ENCODE measurements at places on chromosomes 11 and 22.

DNA sequence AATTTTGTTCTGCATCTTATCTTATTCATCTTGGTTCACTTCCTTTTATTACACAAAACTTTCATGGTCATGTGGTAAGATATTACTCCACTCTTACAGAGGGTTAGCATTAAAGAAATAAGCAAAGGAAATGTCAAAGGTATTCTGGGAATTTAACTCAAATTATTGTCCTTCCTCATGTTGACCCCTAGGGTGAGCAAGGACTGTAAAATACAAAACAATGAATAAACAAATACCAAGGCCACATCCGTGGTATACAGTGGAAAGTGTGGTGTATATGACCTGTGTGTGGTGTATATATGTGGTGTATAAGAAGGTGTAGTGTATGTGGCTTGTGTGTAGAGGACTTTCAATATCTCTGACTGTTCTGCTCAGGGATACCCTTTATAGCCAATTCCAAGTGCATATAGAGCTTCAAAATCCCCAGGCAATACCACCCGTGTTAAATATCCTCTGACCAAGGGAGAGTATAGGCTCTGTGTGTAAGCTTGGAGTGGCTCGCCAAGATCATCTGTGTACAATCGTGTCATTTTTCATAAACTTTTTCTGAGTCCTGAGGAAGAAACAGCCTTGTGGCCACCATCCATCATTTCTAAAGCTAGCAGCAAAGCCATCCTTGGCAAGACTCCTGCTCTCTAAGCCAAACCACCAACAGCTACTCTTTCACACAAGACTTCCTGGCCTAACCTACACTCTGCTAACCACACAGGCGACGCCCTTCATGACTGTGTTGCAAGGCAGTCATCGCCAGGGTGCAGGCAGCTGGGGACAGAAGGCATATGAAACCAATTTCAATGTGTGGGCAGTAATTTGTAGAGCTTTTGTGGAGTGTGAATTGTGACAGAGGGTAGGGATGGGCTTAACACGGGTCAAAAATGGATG is 548.0 kb downstream of the ETS1 start:
- DNase-seq, result peak; percentile 97

- DNase-seq, result no peak
Observed at GRCh38 chr11:123354371-123354975, 75.6 kb upstream of the GRAMD1B start.

- no peak for DNase-seq
Observed at GRCh38 chr11:125320347-125321076, 156.0 kb downstream of the PKNOX2 start.

DNA sequence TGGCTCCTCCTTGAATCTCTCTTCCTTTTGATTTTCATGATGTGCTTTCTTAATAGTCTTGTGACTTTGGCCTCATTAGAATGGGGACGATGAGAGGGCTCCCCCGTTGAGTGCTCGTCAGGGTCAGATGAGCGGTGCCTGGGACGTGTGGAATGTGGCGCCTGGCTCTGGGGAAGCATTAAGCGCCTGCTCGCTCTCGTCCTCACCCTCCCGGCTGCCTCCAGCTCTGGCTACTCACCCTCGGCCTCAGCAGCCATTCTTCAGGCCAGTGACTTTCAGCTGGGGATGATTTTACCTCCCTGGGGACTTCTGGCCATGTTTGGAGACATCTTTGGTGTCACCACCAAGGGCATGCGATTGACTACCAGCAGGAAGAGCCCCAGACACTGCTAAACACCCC is 69.7 kb downstream of the RPS6KA4 start:
- no peak for DNase-seq

GRCh38 chr22:49704345-49705215 is 123.1 kb downstream of the BRD1 start:
- no peak for DNase-seq

GRCh38 chr11:61906522-61906909 is 10.8 kb downstream of the RAB3IL1 start:
- DNase-seq, result no peak

DNA sequence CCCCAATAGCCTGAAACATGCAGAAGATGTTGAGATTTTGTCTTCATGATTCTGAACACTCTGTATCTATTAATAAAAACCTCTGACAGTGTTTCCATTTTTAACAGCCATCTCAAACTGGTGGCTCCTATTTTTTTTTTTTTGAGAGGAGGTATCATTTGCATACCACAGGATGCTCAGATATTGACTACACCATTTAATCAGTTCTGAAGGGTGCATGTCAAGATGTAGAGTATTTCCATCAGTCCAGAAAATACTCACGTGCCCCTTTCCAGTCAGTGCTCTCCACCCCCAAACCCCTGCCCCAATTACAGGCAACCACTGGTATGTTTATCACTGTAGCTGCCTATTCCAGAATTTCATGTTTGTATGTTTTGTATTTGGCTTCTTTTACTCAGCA is 85.3 kb upstream of the SORL1-AS1 start:
- DNase-seq, result no peak

DNA sequence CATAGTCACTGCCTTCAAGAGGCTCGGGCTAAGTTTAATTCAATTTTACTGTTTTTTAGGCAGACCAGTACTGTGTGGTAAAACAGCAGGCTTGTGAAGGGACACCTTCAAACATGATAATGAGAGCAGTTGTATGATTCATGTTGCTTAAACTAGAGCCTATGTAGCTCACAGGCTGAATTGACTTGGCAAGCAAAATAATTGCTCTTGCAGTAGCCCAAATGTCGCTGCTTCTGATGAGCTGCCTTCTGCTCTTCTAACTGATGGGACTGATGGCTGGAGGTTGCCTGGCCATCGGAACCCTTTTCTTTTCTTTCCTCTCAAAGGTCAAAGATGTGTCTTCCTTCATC is 137.6 kb downstream of the MAML2 start:
- peak; percentile 48 for DNase-seq

DNA sequence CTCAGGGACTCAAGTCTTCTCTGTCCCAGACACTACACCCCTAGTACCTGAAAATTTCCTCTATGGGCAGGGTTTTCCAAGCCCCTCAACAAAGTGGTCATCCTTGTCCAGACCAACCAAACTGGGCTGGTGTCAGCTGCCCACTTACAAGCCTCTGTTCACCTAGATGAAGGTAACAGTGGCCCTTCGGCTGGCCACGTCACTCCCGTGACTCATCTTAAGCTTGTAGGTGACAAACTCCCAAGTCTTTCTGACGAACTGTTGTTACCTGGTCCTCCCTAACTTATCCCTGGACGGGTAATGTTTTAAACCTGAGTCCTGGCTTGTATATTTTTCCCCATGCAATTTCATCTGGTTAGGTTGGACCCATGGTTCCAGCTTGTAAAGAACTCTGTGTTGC is 4.7 kb downstream of the CXCR5 start:
- no peak for DNase-seq

- no peak for DNase-seq
Observed at GRCh38 chr11:116614306-116615210, 158.2 kb downstream of the BUD13 start.

DNA sequence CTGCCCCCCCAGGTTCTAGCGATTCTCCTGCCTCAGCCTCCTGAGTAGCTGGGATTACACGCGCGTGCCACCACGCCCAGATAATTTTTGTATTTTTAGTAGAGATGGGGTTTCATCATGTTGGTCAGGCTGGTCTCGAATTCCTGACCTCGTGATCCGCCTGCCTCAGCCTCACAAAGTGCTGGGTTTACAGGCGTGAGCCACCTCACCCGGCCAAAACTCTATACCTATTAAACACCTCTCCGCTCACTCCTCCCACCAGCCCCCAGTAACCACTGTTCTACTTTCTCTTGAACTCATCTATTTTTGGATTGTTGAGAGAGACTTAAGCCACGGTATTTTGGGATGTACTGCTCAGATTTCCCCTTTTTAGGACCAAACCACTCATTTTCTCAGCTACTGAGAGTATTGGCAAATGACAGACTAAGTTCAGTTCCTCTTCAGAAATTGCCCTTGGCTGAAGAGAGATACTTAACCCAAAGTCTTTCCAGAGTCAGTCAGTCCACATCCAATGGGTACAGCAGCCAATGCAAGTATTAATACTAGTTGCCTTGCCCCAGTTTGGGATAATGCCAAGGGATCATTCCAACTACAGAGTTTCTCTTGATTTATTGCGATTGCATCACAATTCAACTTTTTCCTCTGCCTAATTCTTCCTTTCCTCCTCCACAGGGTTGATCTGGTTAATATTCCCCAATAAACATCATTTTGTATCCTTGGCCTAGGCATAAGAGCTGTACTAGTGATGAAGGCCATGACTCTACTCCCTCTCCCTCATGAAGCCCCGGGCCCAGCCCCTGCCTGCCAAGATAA is 36.8 kb upstream of the CSTF3 start:
- peak; percentile 27 for DNase-seq

GRCh38 chr11:102139081-102139498 is 28.8 kb downstream of the YAP1 start:
- DNase-seq, result peak; percentile 97

DNA sequence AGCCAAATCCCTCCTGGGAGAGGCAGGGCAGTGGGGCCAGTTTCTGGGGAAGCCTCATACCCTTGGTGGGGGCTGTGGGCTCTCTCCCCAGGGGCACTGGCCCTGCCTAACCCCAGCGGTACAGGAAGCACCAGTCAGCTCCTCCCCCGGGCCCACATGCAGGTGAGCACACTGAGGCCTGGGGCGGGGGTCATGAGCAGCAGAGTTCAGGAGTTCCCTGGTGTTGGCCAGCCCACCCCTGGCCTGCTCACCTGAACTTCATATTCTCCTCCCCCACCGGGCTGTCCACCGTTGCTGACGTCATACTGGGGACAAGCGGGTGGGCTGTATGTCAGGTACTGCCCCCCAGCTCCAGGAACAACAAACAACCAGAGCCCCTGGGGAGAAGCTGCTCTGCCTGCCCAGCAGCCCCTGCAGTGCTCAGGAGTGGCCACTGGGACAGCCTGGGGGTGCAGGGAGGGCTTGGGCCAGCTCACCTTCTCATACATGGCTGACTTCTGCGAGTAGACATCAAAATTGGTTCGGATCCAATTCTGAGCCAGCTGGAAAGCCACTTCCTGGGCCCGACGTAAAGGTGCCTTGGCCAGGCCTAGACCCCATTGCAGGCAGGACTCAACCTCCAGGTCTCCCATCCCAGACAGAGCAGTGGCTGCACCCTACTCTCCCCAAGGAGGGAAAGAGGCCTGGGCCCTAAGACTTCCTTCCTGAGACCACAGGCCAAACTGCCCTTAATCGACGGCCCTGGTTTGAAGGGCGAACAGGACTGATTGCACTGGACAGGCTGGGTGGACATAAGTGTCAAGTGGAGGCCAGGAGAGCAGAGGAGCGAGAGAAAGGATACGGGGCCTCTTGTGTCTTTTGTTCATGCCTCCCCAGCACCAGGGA is 20.8 kb downstream of the TREH start:
- DNase-seq, result peak; percentile 17

- peak; percentile 73 for DNase-seq
Observed at GRCh38 chr11:13061294-13061990, 52.3 kb downstream of the RASSF10 start.

GRCh38 chr22:44461614-44462013 is 36.4 kb downstream of the RTL6 start:
- DNase-seq, result no peak

- peak; percentile 70 for DNase-seq
Observed at GRCh38 chr11:57116654-57117053, 65.1 kb upstream of the LRRC55 start.

DNA sequence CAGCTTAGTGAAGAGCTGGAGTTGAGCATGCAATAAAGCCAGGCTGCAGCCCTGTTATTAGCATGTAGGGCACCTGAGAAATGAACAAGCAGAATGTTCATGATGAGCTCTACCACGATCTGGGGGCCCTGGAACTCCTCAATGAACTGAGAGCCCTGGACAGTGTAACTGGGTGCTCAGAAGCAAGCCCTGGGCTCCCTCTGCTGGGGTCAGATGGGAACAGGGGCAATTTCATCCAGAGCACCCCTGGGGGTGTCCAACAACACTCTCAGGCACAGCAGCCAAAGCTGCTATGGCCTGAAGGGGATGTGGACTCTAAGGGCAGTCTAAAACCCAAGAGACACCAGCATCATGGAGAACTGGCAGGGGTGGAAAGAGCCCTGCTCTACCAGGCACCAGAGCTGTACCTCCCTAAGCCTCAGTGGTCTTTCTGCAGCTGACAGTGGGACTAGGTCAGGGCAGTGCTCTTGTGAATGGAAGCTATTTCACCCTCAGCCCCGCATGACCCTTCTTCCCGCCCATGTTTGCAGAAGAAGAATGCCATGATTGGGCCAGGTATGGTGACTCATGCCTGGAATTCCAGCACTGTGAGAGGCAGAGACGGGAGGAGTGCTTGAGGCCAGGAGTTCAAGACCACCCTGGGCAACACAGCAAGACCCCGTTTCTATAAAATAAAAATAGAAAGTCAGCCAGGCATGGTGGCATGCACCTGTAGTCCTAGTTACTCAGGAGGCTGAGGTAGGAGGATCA is 28.9 kb downstream of the THOC5 start:
- DNase-seq, result peak; percentile 18

GRCh38 chr22:23431337-23432072 is 148.6 kb downstream of the IGLL1 start:
- DNase-seq, result no peak

- no peak for DNase-seq
Observed at GRCh38 chr11:1513326-1514296, 27.0 kb upstream of the MOB2 start.

DNA sequence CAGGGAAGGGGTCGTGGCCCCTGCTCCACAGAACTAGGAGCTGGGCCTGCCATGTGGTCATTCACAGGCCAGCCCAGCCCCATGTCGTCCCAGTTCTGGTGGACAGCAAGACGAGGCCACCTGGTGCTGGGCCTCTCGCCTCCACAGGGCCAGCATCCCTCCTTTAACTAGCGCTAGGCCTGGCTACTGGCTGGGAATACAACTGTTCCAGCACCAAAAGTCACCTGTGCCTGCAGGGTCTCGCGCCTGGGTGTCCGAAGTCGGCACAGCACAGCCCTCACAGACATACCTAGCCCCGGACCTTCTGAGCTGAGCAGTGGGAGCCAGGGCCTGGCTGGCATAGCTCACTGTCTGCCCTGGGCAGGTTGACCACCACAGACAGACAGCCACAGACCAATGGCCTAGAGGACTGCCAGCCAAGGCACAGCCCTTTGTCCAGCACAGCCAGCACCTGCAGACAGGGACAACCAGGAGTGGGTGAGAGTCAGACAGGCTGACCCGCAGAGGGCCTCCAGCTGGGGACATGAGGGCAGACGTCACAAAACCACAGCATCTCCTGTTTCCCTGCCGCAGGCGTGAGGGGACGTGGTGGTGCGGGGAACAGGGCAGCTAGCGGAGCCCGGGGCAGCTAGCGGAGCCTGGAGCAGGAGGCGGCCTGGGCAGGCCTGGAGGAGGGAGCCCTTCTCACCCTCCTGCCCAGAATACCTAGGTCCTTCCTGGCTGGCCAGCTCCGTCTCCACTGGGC is 27.2 kb upstream of the TH start:
- DNase-seq, result no peak

- DNase-seq, result no peak
Observed at GRCh38 chr11:126748100-126748791, 252.3 kb downstream of the KIRREL3 start.

- peak; percentile 93 for DNase-seq
Observed at GRCh38 chr11:61972672-61973475, 5.4 kb upstream of the FTH1 start.

DNA sequence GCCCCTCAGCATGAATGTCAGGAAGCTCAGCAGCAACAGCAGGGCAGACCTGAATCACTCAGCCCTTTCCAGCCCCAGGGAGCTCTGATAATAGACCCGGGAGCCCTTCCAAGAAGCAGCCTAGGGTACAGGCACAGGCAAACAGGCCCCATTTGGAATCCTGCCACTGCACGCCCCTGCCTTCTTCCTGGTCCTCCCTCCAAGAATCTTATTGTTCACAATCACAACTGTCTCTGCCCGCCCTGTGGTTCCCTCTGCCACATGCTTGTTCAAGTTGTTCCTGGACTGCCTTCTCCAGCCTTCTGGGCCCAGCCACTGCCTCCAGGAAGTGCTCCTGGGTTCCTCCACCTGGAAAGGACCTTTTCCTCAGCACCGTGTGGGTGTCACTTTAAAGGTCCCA is 54.6 kb downstream of the LRRC32 start:
- peak; percentile 85 for DNase-seq

Data from fibroblast of skin of right biceps (primary cell).